HepG2 (cell line): ENCODE measurements at places on chromosomes 6 and 20.

GRCh38 chr6:158485431-158485830 lies 74.5 kb upstream of the TMEM181 start:
- no peak for DNase-seq

GRCh38 chr6:45212976-45213375 lies 115.2 kb upstream of the RUNX2 start:
- DNase-seq = no peak

GRCh38 chr20:36173451-36173933 lies 19.0 kb downstream of the EPB41L1 start:
- no peak for DNase-seq

DNA sequence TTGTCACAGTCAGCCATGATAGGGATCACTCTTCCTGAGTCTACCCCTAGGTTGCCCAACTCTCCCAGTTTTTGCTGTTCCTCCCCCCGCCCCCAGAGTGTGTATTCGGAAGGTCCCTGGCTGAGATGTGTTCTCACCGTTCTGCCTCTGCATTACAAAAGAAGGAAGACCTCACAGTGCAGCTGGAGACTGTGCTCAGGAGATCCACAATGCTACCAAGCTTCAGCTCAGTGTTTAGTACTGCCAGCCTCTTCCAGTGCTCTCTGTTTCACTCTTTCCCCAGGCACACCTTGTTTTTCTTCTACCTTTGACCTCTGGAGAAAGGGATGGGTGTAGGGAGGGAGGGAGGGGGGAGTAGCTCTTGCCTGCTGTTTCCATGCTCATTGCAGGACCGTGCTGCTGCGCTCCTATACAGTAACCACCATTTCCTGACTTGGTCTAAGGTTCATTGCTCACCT lies 13.4 kb upstream of the MOCS1 start:
- DNase-seq = no peak

- peak; percentile 90 for DNase-seq
Measured at GRCh38 chr20:34874094-34874654, 1.5 kb upstream of the GGT7 start.

- no peak for DNase-seq
Measured at GRCh38 chr20:48758206-48758820, 69.5 kb downstream of the PREX1 start.

- DNase-seq = peak; percentile 28
Measured at GRCh38 chr6:95593025-95593424, 15.7 kb downstream of the MANEA start.
